Hair follicle dermal papilla cell (primary cell): ENCODE measurements at places on chromosomes 11 and 22. TPM values are rescaled to one million over a fixed set of nuclear protein-coding genes. Genes with fewer than 3 reads are reported as not detected.

The KCNJ1 gene
- 0.12 TPM in 1 of 2 replicates, not detected in the other for total RNA-seq

The SYTL2 gene
- total RNA-seq, result 77.7 and 106 TPM in 2 replicates

The CNIH2 gene
- 0.16 TPM in 1 of 2 replicates, not detected in the other for total RNA-seq

The USH1C gene
- not detected in 2 replicates for total RNA-seq
